ENCODE measurements at places on chromosomes 1 and 21. TPM values are rescaled to one million over a fixed set of nuclear protein-coding genes. Genes with fewer than 3 reads are reported as not detected.

Gene TSPEAR
- 0.48 TPM for total RNA-seq

Gene CDC20
- total RNA-seq = 1.0 TPM

Gene MAN1C1
- 29.4 TPM for total RNA-seq

DNA sequence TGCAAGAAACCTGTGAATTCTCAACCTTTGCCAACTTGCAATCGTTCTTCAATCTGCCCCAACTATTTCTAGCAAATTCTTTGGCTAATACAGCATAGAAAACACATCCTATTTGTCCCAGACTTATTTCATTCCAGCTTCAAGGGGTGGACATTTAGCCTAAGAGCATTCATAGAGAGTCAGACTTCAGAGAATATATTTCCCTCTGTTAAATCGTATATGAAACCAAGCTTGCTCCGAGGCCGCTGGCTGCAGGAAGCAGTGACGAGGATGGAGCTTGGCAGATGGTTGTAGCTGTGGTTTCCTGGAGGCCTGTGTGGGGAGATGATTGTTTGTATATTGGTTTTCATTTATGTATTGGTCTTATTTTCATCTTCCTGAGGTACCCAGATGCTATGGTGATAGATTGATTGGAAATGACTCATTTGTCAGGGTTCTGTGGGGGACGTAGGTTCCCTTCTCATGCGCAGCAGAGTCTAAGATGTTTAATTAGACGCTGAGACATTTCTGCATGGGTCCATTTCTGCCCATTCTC is 26.1 kb downstream of the MAN1C1 start:
- no peak for DNase-seq

DNA sequence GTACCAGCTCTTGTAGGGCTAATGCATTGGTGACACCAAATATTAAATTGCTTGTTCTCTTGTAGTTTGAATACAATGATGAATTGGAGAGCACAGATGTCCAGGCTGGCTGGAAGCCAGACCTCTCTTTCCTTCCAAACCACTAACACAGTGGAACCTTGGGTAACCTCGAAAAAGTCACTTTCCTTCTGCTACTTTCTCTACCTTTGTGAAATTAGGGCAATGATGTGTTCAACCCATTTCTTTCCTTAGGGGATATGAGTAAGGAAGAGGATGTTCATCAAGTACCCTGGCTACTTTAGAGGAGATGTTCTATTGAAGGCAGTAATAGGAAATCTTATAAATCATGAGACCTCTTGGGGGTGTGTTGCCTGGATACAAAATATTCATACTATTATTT is 55.7 kb downstream of the XCL2 start:
- DNase-seq = no peak

GRCh38 chr1:215543191-215543606 is 23.9 kb upstream of the KCTD3 start:
- no peak for DNase-seq

GRCh38 chr21:27164208-27165177 is 197.6 kb upstream of the ADAMTS5 start:
- DNase-seq = no peak

- DNase-seq = no peak
Measured at GRCh38 chr1:213997038-213997771, 9.4 kb downstream of the PROX1 start.

- DNase-seq = peak; percentile 86
Measured at GRCh38 chr1:205141236-205142101, 19.7 kb upstream of the RBBP5 start.

DNA sequence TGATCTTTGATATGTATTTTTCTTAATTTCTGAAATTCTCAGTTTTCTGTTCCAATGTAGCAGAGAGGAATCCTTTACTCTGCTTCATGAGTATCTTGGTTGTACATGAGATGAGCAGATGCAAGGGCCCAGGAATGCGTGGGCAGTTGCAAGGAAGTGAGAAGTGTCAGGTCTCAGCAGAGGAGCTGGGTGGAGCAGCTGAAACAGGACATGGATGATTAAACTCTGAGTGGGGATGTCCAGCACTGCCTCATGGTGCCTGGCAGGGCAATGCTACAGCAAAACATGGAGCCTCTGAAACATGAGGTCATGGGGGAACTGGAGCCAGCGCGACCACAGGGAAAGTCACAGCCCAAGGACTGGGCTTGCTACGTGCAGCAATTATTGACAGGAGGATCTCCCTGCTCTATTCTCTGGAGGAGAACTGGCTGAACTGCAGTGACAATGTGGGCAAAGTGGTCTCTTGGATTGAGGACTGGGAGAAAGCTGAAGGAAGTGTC is 48.4 kb downstream of the COLGALT2 start:
- peak; percentile 86 for DNase-seq

DNA sequence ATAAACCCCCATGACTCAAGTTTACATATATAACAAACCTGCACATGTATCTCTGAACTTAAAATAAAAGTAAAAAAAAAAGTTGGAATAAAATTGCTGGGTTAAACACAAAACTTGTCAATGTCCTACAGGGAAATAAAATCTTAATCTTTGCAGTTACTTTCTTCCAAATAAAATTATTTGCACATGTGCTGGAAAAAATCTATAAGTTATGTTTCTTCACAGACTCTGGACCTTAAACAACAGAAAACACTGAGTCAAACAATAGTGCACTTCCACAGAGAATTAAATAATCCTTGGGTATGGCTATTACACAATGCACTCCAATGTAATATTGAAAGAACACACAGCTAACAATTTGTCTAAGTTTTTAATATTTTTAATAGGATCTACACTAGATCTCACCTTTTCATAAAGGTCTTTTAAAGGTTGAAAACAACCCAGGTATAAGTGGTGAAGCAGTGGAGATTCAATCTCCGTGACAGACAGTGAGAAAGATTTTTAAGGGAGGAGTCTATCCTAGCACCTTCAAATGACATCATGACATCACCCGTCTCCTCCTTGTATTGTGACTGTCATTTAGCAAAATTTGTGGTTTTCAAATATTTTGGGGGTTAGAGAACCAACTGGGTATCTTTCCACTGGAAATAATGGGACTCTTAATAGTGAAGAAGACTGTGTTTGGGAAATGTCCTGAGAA is 25.2 kb upstream of the FGGY start:
- no peak for DNase-seq

DNA sequence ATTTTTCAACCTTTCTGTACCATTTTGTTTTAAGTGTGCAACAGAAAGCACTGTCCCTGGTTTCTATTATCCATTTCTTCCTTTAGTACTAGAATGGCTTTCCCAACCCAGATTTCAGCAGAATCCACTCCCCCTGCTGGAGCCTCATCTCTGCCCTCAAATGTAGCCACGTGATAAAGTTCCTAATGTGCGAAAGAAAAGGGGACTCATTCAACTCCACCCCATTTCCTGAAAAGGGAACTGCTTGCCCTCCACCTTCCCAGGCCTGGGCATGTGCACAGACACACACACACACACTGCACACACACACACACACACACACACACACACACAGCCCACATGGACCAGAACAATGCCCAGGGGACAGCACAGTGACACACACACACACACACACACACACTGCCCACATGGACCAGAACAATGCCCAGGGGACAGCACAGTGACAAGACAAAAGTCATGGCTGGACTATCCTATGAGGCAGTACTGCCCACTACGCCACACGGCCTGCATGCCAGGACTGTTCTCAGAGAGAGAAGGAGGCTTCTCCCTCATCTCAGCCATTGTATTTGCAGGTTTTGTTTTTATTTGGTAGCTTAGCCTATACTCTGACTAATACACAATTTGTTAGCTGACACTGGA is 33.2 kb downstream of the PACC1 start:
- DNase-seq = no peak
